Kidney glomerular epithelial cell (primary cell): ENCODE measurements at places on chromosomes 7 and 10.

- DNase-seq, result no peak
Observed at GRCh38 chr7:48301201-48301600, 129.9 kb downstream of the ABCA13 start.

GRCh38 chr7:205115-206010 is 13.0 kb downstream of the FAM20C start:
- DNase-seq, result no peak

- DNase-seq, result peak; percentile 65
Observed at GRCh38 chr10:34813626-34814222, 1.4 kb downstream of the PARD3 start.

- DNase-seq, result peak; percentile 48
Observed at GRCh38 chr10:70458329-70459060, 17.0 kb upstream of the NODAL start.

GRCh38 chr7:16123117-16123770 is 298.1 kb downstream of the CRPPA start:
- no peak for DNase-seq

DNA sequence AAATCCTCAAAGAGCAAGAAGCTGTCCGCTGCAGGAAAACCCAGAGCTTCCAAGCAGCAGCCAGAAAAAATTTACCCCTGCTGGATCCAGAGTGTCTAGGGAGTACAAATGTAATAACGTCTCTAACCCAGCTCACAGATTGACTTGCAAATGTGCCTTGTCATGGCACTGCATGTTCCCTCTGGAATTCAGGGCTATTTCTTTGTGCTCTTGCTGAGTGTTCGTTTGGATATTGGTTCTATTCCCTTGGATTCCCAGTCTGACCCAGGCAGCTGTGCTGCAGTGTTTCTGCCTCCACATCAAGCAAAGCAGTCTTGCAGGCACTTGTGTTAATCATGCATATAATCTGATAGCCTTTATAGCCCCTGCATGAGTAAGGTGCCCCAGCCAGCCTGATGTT is 209.9 kb upstream of the GHITM start:
- no peak for DNase-seq

- peak; percentile 29 for DNase-seq
Observed at GRCh38 chr10:7408291-7409044, 2.4 kb downstream of the SFMBT2 start.

- no peak for DNase-seq
Observed at GRCh38 chr10:19605806-19606205, 210.4 kb upstream of the PLXDC2 start.

DNA sequence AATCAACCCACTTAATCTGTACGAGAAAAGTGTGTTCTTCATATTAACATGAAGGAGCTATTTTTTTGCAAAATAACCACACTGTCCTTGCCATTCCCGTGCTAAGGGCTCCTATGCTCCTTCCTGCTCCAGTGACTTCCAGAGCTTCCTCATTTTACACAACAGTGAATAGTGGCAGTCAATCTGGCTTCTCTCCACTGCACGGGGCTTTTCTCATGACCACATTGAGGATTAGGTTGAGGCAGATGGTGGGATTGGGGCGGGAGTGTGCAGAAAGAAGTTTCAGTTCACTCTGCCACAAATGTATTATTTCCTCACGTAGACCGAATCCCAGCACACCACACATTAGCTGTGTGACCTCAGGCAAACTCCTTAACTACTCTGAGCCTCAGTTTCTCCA is 235.1 kb downstream of the ARHGAP12 start:
- DNase-seq, result no peak

DNA sequence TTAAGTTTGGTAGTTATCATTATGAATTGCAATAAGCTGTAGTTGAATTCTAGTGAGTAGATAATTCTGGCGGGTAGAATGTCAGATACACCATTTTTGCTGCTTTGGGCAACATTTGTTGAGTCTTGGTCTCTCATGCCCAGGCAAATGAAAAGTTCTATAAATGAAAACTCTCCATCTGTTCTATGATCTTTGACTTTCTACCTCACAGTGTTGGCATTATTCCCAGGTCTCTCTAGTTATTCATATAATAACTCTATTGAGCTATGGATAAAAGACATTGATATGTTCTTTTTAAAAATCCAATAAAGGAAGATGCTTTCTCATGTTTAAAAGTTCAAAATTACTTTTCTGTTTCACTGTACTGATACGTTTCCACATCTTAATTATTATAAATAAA is 415.3 kb upstream of the SEMA3D start:
- no peak for DNase-seq

- DNase-seq, result peak; percentile 45
Observed at GRCh38 chr7:77235276-77235675, 35.7 kb upstream of the FGL2 start.

- no peak for DNase-seq
Observed at GRCh38 chr7:34086064-34086463, 180.7 kb downstream of the BMPER start.

GRCh38 chr10:32095116-32095733 is 39.0 kb upstream of the KIF5B start:
- DNase-seq, result no peak

GRCh38 chr7:101116898-101117297 is 10.0 kb upstream of the SERPINE1 start:
- peak; percentile 55 for DNase-seq

DNA sequence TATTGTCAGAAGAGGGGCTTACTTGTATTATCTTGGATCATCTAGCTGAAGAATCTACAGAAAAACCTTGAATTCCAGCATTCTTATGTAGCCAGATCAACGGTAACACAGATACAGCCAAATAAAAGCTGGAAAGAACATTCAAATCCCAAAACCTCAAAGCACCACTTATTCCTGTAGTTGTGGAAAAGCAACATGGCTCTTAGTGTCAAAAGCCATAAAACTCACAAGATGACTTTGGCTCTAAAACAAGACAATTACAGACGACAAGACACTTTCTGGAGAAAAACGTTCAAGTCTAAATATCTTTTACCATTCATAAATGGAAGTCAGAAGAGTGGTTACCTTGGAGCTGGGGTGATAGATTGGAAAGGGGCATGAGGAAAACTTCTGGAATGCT is 173.0 kb downstream of the HERPUD2 start:
- no peak for DNase-seq

DNA sequence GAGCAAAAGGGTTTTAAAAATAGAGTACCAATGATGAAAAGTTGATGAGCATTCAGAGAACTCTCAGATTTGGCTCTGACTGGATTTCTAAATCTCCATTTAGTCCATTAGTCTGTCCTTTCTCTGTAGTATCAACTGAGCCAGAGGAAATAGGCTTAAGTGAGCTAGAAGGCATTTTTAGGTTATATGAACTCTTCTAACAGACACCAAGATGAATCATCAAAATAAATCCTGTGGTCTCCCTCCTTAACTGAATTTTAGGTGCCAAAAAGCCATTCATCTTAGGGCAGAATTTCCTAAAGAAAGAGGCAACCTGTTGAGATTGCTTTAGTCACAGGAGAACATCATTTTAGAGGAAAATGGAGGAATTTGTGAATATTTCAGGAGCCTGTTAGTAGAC is 305.1 kb downstream of the AUTS2 start:
- DNase-seq, result no peak

GRCh38 chr10:8278099-8278498 is 223.6 kb downstream of the GATA3 start:
- no peak for DNase-seq

GRCh38 chr7:121123032-121123431 is 134.5 kb downstream of the CPED1 start:
- no peak for DNase-seq

GRCh38 chr10:4555920-4556319 is 270.1 kb upstream of the AKR1E2 start:
- DNase-seq, result no peak

- DNase-seq, result no peak
Observed at GRCh38 chr10:56646329-56647111, 285.5 kb upstream of the ZWINT start.

- DNase-seq, result peak; percentile 20
Observed at GRCh38 chr10:28875549-28876081, 198.3 kb downstream of the BAMBI start.

- no peak for DNase-seq
Observed at GRCh38 chr7:20785157-20786048, 1.3 kb downstream of the SP8 start.

- peak; percentile 32 for DNase-seq
Observed at GRCh38 chr10:94630017-94630688, 53.4 kb upstream of the CYP2C18 start.

DNA sequence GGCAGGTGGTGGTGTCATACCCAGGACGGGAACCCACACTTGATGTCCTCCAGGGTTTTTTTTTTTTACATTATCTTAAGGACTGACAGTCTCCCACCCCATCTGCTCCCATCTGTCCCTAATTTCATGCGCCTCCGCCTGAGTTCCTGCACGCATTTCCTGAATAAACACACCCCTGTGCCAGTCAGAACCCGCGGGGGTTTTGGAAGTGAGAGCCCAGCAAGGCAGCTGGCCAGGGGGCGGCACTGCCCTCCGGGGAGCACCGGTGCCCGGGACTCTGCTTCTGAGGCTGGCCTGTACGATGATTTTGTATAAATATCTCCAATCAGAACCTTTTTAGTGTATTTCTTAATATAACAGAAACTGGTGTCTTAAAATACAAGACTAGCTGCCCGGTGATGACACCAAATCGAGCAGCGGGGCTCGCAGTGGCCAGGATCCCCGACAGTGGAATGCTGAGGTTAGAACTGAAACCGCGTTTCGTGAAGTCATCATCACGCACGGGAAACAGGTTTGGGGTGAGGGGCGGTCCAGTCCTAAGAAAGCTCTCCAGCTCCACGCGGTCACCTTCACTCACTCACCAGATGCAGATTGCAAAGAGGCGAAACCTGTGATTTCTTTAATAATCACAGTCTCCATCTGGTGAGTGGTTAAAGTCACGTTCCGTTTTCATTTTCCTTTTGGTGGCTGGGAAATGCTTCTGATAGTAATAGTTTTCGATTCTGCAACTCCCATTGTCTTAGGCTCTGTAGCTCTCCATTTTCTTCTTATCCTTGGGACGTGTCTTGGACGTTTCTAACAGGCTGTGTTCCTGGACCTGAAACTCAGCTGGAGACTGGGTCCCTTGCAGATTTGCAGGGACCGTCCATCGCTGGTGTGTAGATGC is 19.7 kb downstream of the BNIP3 start:
- no peak for DNase-seq

- DNase-seq, result no peak
Observed at GRCh38 chr7:117041822-117042221, 88.5 kb downstream of the ST7 start.

GRCh38 chr10:26881600-26882331 is 21.0 kb upstream of the ABI1 start:
- peak; percentile 38 for DNase-seq

DNA sequence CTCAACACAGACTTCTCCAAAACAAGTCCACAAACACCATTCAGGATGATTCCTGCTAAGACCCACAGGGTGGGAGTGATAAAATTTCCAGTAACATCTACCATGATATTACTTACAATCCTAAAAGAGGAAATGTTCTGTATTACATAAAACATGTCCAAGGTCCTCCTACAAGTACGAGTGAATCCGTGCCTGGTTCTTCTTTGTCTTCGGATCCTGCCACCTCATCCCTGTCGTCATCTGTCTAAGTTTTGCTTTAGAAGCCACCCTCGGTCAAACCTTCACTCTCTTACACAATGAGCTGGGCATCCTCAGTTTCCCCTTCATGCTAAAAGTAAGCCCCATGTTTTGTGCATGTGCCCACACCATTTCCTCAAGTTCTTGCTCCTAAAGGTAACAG is 279.0 kb downstream of the KCNMA1 start:
- no peak for DNase-seq

DNA sequence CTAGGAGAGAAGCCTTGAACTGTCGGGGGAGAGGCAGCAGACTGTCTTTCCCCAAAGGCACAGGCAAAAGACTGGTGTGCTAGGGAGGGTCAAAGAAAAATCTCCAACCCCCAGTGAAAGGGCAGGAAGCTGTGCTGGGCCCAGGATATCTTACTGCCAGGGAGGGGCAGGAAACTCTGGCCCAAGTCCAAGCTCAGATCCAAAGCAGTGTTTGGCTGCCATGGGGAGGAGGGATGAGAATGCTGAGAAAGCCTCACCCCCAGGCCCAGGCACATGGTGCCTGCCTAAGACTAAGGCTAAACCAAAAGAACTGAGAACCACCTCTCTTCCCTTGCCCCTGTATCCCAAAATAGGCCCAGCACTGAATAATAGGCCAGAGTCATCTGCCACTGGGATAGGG is 171.2 kb downstream of the PLPP4 start:
- DNase-seq, result no peak

GRCh38 chr10:123930340-123931001 is 38.9 kb upstream of the CPXM2 start:
- no peak for DNase-seq

DNA sequence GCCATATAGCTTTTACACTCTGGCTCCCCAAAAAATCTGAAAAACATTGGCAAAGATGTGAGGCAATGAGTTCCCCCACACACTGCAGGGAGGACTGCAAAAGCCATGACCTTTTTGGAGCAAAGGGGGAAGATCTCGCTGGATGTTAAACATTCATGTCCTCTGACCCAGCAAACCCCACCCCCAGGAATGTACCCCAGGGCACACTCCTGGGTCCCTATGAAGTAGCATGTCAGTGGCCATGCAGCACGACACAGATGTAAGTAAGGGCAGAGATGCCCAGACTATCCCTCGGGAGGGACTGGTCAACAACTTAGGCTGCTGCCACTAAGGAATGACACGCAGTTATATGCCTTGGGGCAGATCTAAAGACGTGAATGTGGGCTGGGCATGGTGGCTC is 100.6 kb downstream of the DLG5 start:
- DNase-seq, result no peak

GRCh38 chr10:13944823-13945222 is 358.1 kb downstream of the PRPF18 start:
- no peak for DNase-seq

DNA sequence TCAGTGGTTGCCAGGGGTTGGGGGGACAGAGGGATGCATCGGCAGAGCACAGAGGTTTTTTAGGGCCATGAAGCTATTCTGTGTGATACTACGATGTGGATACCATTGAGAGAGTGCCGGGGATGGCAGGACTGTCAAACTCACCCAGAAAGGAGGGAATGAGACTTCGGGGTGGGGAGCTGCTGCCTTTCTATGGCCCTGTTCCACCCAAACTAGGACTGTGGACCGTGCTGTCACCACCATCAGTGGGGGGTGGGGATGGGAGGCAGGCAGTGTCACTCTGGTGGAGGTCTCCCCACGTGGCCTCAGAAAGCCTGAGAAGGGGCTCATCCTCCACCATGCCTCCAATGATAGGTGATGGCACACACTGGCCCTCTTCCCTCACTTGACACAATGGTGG is 146.2 kb downstream of the PTPN20 start:
- DNase-seq, result no peak

- no peak for DNase-seq
Observed at GRCh38 chr7:39923091-39923490, 27.0 kb upstream of the CDK13 start.

DNA sequence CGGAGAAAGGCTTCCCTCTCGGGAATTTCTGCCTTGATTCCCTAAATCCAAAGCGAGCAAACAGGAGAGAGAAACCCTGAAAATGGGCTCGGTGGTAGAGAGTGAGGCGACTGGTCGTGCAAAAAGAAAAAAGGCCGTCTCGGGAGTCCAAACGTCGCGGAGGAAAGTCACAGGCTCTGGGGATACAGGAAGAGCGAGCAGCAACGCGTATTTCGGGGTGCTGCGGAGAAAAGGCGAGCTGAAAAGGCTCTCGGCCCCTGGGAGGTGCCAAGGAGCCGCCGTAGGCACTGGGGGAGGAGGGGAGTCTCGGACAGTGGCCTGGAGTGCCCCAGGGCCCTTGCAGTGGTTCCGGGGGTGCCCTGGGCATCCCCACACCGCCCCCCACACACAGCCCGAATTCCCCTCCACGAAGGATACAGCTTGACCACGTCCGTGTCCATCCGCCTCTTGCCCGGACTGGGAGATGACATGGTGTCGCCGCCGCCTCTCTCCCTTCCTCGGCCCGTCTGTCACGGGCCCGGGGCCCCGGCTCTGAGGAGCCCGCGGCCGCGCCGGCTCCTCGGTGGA is 591 bp downstream of the UBE2H start:
- DNase-seq, result no peak
